Stimulated activated CD4-positive, alpha-beta T cell treated with anti-CD3 and anti-CD28 coated beads, Interleukin-1b, Interleukin-23, amount 100 ng/mL, for 1 hour (primary cell): ENCODE measurements at places on chromosomes 1 and 21.

DNA sequence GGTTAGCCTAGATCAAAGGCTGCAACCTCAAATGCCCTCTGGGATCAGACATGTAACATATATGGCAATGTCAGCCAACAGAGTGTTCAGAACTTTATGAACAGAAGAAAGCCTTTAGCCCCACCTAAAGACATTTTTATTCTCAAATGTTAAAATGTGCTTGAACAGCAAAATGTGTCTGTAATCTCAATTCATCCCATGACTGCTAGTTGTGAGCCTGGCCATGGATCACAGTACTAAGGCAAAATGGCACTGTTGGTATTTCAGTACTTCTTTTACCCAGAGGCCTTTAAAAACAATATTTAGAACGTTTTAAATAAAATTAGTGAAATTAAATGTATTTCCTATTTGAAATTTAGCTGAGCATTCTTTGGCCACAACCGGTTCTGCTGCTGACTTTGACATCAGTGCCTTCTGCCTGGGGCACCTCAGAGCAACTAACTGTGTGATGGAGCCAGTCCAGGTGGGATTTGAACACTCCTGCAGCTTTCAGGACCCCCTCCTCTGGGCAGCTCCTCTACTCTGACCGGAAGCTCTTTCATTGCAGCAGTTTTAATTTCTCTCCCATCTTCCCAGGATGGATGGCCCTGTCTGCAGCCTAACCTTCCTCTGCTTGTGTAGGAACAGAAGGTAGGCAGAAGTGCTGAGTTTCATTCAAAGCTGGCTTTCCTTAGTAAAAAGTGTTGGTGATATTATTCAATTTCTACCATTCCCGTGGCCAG lies 68.3 kb upstream of the NFIA start:
- DNase-seq: no peak

DNA sequence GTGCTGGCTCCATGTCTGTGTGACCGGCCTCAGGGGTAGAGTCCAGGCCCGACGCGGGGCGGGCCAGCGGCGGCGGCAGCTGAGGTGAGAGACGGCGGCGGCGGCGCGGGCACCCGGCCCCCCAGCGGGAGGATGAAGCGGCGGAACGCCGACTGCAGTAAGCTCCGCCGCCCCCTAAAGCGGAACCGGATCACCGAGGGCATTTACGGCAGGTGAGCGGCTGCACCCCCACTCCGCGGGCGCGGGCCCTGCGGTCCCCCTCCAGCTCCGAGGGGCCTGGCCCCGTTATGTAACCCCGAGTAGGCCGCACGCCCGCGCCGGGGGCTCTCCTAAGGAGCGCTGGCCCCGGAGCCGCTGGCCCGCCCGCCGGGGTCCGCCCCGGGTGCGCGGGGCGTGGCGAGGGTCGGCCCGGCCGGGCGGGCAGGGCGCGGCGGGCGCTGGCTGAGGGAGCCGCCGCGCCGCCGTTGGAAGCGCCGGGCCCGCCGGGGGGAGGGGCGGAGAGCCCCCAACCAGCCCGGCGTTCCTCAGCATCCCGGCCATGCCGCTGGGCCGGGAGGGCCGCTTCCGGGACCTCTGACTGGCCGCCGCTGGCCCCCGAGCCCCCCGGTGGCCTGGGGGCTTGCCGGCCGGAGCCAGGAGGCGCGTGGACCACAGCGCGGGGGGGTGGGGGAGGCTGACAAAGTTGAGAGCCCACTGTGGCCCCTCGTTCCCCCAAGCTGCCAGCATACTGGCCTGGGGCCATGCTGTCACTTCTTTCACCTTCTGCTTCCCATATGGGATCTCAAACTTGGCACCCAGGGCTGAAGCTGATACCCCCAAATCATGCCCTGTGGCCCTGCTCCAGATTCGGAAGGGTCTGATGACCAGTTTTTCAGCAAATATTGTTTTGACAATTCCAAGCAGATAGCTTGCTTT lies 527 bp downstream of the MACO1 start:
- no peak for DNase-seq

DNA sequence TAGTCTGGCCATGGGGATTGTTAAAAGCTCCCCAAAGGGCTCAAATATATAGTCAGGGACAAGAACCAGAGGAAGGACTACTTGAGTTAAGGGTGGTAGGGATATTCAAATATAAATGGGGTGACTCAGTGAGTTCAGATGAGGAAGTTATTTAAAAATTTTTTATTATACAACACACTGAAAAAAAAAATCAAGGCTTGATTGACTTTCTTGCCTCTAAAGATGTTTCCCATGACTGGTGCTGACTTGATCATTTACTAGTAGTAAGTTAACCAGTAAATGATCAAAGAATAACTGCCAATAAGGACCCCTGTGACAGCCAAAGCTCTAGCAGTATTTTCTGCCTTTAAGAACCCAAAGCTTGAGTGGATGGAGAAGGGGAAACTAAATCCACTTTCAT lies 357.6 kb upstream of the NR5A2 start:
- DNase-seq: no peak

- DNase-seq: no peak
Measured at GRCh38 chr1:195637539-195637938, 970.7 kb downstream of the KCNT2 start.

DNA sequence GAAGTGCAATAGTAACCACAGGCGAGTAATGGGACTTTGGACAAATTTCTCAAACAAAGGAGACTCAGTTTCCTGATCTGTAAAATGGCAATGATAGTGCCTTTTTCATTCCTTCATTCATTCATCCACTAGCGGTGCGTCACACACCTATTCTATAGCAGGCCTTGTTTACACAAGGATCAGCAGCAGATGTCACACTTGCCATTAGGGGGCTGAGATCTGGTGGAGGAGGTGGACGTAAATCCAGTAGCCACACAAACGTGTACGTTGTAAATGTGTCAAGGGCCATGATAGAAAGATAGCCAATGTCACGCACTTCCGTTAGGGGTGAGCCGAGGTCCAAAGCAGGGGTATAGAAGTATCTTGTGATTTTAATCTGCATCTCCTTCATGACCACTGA lies 34.2 kb downstream of the SERINC2 start:
- no peak for DNase-seq

GRCh38 chr1:227893949-227894721 lies 53.6 kb downstream of the WNT9A start:
- no peak for DNase-seq

DNA sequence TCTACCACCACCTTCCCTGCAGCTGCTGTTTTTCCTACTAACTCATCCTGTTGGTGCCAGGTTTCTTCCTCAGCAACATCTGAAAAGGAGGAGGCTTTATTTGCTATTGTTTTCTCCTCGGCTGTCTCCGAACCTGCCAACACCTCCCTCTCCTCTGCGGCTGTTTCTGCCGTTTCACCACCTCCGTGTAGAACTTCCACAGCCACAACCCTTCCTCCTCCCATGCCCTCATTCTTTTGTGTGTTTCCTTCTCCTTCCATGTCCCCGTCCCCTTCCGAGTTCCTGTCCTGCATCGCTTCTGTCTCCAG lies 59.0 kb upstream of the LRRC53 start:
- DNase-seq: no peak

DNA sequence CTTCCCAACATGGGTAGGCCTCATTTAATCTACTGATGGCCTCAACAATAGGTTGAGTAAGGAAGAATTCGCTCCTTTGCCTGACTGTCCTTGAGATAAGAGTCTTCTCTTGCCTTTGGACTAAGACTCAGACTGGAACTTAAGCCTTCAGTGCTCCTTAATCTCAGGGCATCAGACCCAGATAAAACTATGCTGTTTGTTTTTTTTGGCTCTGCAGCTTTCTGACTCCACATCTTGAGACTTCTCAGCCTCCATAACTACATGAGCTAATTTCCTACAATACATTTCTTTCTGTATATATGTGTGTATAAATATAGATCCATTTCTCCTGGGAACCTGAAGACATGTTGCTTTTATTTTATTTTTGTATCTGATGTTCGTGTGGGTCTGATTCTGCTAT lies 1470.7 kb upstream of the PRMT6 start:
- no peak for DNase-seq

DNA sequence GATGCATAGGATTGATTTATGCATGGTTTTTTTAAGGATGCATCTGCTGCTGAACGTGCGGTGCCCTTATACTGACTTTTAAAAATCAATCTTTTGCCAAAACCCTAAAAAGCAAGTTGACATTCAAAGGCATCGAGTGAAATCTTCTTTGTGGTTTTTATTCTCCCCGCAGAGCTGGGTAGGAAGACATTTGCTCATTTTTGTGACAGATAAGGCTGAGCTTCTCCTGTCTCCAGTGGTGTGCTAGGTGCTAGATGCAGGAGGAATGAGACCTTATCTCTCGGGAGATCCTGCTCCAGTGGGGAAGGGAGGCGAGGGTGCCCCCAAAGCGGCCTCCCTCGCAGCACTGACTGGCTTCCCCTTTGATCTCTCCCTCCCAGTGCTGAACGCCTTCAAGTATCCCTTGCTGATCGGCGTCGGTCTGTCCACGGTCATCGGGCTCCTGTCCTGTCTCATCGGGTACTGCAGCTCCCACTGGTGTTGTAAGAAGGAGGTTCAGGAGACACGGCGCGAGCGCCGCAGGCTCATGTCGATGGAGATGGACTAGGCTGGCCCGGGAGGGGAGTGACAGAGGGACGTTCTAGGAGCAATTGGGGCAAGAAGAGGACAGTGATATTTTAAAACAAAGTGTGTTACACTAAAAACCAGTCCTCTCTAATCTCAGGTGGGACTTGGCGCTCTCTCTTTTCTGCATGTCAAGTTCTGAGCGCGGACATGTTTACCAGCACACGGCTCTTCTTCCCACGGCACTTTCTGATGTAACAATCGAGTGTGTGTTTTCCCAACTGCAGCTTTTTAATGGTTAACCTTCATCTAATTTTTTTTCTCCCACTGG lies 14.9 kb upstream of the CD101 start:
- DNase-seq: no peak

- DNase-seq: no peak
Measured at GRCh38 chr1:96510911-96511310, 210.7 kb upstream of the PTBP2 start.
